Muscle of back (tissue), 13 donors: ENCODE measurements at places on chromosomes 16 and 17. TPM values are rescaled to one million over a fixed set of nuclear protein-coding genes. Genes with fewer than 3 reads are reported as not detected.

PRSS33 gene
- polyA plus RNA-seq = not detected

TANGO6 gene
- 7.9 TPM for polyA plus RNA-seq

C1QTNF1 gene
- 7.7 TPM for polyA plus RNA-seq

ITGB4 gene
- polyA plus RNA-seq = 4.4 TPM

TMC7 gene
- polyA plus RNA-seq = 2.3 TPM

KCNH6 gene
- polyA plus RNA-seq = not detected

CX3CL1 gene
- 5.6 TPM for polyA plus RNA-seq

RASD1 gene
- polyA plus RNA-seq = 4.6 TPM

NMRAL1 gene
- polyA plus RNA-seq = 9.8 TPM

ALOX12 gene
- polyA plus RNA-seq = 1.0 TPM

CORO7 gene
- polyA plus RNA-seq = 16.0 TPM

CSH1 gene
- polyA plus RNA-seq = 7.0 TPM

TBC1D3H gene
- polyA plus RNA-seq = 9.4 TPM

CTU2 gene
- 12.7 TPM for polyA plus RNA-seq

KIF18B gene
- 7.2 TPM for polyA plus RNA-seq

TSNAXIP1 gene
- 1.5 TPM for polyA plus RNA-seq

OTOP2 gene
- polyA plus RNA-seq = not detected

NUBP1 gene
- polyA plus RNA-seq = 27.8 TPM
